ENCODE measurements at places on chromosomes 1 and 21. TPM values are rescaled to one million over a fixed set of nuclear protein-coding genes. Genes with fewer than 3 reads are reported as not detected.

DNA sequence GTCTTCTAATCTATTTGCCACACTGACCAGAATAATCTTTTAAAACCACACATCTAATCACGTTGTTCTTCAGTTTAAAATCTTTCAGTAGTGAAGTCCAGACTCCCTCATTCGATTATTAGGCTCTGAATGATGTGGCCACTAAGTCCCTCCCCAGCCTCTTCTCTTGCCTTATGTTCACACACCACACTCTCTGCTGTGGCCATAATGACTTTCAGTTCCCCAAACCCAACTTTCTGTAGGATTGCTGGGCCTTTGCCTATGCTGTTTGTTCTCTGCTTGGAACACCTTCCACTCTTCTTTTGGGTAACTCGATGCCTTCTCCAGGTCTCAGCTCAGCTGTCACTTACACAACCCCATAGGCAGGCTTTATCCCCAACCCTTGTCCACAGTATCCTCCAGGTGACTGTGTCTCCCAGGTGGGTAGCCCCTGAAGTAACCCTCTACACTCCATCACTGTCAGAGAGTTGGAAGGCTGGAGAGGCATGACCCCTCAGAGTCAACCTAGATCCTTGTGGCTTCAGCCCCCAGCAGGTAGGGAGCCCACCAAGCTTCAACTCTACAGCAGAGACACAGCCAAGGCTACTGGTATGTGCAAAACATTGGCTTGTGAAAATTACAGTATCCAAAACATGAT lies 8.4 kb upstream of the SLC37A1 start:
- DNase-seq, result no peak

The OR2T2 gene
- total RNA-seq, result not detected

The MIXL1 gene
- total RNA-seq, result 1.4 TPM

The EDN2 gene
- total RNA-seq, result 4.6 TPM

GRCh38 chr1:8431019-8431418 lies 113.1 kb downstream of the SLC45A1 start:
- no peak for DNase-seq

GRCh38 chr21:35924714-35925301 lies 135.5 kb downstream of the SETD4 start:
- DNase-seq, result no peak

DNA sequence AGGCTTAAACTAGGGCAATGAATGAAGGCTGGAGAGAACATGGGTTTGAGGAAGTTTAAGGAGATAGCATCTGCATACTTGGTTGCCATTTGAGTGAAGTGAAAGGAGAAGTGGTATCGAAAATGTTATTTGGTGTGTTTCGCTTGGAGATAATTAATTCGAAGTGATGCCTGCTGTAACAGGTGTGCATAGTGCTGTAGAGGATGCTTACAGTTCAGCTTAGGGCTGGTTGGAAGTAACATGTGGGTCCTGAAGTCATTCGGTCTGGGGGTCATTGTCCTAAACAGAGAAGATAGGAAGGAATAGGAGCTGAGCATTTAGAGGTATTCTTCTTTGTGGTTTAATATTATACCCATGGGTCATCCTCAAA lies 301 bp upstream of the NUDT17 start:
- DNase-seq, result no peak

GRCh38 chr1:30883389-30884172 lies 25.0 kb downstream of the SDC3 start:
- DNase-seq, result no peak

The CGN gene
- total RNA-seq, result 5.3 TPM

GRCh38 chr21:36471254-36471723 lies 8.6 kb downstream of the CLDN14 start:
- DNase-seq, result no peak

The BACE2 gene
- total RNA-seq, result 37.3 TPM

GRCh38 chr1:150180474-150180873 lies 30.8 kb downstream of the PLEKHO1 start:
- no peak for DNase-seq

DNA sequence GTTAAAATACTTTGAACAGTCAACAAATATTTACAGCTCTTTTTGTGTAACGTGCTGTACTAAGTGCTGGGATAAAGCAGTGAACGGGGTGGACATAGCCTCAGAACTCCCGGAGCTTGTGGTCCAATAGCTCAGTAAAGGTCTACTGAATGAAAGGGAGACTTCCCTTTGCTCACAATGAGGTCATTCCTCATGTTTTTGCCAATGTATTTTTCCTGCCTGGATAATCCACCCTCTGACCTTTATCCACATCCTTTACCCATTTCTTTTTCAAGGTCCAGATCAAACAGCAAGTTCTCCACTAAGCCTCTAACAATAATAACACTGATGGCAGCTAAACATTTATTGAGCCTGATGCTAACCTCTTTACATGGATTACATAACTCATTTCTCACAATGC lies 55.9 kb downstream of the LEPR start:
- no peak for DNase-seq

- DNase-seq, result no peak
Observed at GRCh38 chr1:199269241-199269640, 630.4 kb downstream of the PTPRC start.

- no peak for DNase-seq
Observed at GRCh38 chr1:46607345-46608130, 3.5 kb upstream of the MKNK1 start.

DNA sequence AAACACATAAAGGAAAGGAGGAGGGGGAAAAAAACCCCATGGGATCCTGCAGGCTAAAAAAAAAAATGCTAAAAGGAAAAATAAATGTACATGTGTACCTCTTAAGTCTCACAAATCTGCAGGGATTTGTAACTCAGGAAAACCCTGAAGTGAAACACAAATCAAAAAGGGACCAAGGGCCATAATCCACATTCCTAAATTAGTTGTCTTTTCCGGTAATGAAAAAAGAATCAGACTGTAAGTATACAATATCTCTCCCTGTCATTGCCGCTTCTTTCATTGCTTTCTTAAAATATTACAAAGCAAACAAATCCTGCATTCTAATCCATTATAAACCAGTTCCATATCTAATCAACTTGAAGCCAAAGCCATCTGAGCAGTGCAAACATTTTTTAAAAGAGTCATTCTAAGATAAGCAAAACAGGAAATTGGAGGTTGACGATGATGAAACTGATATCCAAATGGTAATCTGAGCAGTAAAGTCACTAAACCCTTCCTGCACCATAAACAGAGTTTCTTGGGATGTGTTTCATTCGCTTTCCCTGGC lies 58.7 kb upstream of the SIM2 start:
- peak; percentile 42 for DNase-seq

GRCh38 chr1:24864370-24864777 lies 65.7 kb downstream of the RUNX3 start:
- no peak for DNase-seq

DNA sequence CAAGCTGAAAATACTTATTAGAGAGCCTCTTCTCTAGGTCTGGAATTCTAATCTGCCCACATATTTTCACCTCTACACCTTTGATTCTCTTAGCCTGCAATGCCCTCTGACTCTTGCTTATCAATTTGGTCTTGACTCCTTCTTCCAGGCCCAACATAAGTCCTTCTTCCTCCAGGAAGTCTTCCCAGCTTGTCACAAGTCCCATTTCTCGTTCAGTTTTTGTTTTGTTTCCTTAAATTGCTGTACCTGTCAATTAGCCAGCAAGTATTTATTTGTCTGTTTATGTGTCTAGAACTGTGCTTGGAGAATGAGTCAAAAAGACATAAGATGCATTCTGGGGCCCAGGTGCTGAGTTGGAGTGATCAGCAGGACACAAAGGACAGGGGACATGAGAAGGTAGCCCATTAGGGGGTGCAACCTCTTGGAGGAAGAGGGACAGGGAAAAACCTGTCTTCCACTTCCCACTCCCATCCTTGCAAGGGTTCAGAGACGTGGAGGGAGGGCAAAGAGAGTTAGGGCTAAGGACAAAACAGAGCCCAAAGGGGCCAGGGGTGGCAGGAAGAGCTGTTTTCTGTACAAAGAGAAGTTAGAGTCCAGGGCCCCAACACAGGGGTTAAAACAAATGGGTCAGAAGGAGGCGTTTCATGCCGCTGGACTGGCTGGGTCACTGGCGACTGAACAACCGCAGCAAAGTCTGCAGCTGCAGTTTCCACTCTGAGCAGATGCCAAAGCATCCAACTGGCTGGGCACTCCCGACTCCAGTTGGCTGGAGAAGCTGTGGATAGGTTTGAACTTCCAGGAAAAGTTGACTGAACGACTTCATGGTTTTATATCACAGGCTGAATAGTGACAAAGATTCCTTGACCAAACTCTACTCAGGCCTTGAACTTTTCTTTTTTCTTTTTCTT lies 10.7 kb upstream of the CNR2 start:
- DNase-seq, result no peak

DNA sequence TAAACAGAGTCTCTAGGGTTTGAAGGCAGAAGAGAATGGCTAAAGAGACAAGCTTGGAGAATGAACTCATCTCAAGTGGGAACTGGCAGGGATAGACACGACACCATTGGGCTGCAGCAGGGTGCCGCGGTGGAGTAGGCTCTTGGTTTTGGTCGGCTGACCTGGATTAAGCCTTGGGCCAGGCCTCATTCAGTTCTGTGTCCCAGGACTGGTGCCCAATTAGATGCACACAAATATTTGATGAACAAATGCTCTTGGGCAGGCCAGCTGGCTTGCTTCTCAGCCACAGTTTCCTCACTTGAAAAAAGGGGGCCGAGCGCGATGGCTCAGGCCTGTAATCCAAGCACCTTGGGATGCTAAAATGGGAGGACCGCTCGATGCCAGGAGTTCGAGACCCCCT lies 53.4 kb upstream of the CITED4 start:
- DNase-seq, result no peak

- peak; percentile 61 for DNase-seq
Observed at GRCh38 chr21:36135391-36136102, 668 bp downstream of the CBR3 start.

The TNFSF4 gene
- total RNA-seq, result 7.2 TPM

The OR2M3 gene
- 1.2 TPM for total RNA-seq

DNA sequence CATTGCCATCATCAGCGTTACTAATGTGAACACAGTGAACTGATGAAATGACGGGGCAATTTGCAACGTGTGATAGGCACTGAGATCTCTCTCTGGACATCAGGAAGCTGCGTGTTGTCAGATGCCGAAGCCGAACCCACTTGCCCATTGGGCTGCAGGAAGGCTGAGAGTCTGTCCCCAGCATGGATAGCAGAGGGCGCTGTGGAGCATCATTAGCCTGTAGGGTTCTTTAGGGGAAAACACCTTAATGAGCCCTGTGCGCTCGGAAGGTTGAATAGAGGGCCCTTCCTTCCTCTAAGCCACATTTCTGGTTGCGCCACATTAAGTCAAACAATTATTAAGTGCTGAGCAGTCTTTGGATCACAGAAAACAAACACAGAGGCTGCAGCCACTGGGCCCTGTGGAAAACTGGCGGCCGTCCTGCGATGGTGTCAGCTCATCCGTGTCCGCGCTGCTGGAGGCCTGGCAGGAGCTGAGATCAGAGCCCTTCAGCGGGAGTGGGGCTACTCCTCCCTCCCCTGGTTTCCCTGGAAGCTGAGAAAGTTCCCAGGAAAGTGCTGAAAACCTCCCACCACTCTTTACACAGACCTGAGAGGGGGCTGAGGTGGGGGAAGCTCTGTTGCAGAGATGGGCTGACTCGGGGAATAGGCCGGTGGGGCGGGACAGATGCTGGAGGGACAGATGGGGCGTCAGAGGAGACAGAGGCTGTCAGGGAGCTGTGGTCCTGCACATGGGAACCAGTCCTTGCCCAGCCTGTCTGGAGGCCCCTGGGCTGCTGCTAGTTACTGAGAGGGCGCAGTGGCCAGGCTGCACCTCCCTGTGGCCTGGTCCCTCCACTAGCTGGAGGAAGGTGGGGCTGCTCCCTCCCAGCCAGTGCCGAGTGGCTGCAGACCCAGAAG lies 12.7 kb downstream of the TFF2 start:
- peak; percentile 42 for DNase-seq

The S100A7 gene
- total RNA-seq, result not detected

DNA sequence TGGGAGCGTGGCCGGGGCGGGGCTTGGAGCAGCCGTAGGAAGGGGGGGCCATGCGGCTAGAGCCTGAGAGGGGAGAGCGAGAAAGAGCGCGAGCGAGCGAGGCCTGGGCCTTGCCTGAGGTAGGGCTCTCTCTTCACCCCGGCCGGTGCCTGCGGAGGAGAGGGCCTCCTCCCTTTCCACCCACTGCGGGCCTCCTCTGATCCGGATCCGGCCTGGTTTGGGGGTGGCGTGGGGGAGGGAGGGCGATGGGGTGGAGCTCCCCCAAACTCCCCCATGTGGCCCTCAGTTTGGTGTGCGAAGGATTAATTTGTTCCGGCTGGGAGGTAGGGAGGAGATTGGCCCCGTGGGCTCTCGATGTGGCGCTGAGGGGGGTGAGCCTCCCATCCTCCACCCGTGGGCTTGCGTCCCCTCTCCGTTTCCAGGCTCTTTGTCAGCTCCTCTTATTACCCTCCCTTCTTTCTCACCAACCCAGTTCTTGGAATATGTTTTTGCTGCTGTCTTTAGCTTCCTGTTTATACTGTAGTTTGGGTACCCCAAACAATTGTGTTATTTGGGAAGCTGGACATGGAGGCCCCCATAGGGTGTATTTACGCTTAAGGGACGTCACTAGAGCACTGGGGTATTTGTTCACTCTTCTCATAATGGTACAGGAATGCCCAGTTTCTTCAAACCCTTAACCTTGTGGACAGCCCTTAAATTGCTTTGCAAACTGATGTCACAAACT lies 685 bp downstream of the UBAP2L start:
- DNase-seq, result peak; percentile 56

The DCST1 gene
- not detected for total RNA-seq

- DNase-seq, result no peak
Observed at GRCh38 chr1:101260556-101261350, 23.9 kb downstream of the S1PR1 start.

The RIMS3 gene
- total RNA-seq, result 5.8 TPM

DNA sequence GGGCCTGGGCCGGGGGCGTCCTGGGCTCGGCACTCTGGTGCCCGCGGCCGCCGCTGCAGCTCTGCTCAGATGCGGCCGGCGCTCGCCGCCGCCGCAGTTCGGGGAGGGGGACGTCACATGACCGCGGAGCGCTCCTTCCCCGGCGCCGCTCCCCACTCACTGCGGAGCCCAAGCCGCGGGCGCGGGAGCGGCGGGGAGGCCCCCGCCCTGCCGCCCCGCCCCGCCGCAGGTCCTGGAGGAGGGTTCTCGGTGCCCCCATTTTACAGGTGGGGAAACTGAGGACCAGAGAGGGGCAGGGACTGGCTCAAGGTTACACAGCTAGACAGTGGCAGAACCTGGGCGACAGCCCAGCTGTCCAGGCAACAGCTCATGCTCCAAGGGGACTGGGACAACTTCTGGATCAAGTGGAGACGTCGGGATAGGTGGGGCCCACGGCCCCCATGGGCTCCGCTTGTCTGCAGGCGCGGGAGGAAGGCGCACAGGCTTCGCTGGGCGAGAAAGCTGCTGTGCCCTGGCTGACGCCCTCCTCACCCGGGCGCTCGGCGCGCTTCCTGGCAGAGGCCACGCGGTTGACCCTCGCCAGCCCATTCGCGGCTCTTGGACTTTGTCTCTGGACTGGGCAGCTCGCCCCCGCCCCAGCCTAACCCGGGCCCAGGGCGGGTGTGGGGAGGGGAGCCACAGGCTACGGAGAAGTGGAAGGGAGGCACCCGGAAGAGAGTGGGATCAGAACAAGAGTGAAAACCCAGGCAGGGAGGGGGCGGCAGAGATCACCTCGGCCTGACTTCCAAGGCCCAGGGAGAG lies at the start of gene RAP1GAP:
Gene RAP1GAP, minus strand, starts transcription at position 100 of the 801 bp plus-strand sequence. CDS start 49,325 bp downstream, outside the sequence.
- DNase-seq, result no peak

The KCND3 gene
- total RNA-seq, result 10.6 TPM

The MAB21L3 gene
- total RNA-seq, result 2.2 TPM

The CYP4A22 gene
- total RNA-seq, result not detected

GRCh38 chr1:19166066-19166465 lies 44.0 kb downstream of the UBR4 start:
- no peak for DNase-seq

The GLIS1 gene
- 1.4 TPM for total RNA-seq

The RBM8A gene
- 106 TPM for total RNA-seq

GRCh38 chr1:69058454-69058853 lies 509.3 kb upstream of the LRRC7 start:
- no peak for DNase-seq
